Femur (tissue), 1 donor: ENCODE measurements at places on chromosomes 5 and 9.
A peak's percentile ranks its signal among the peaks of the same experiment; 100 is the strongest.

DNA sequence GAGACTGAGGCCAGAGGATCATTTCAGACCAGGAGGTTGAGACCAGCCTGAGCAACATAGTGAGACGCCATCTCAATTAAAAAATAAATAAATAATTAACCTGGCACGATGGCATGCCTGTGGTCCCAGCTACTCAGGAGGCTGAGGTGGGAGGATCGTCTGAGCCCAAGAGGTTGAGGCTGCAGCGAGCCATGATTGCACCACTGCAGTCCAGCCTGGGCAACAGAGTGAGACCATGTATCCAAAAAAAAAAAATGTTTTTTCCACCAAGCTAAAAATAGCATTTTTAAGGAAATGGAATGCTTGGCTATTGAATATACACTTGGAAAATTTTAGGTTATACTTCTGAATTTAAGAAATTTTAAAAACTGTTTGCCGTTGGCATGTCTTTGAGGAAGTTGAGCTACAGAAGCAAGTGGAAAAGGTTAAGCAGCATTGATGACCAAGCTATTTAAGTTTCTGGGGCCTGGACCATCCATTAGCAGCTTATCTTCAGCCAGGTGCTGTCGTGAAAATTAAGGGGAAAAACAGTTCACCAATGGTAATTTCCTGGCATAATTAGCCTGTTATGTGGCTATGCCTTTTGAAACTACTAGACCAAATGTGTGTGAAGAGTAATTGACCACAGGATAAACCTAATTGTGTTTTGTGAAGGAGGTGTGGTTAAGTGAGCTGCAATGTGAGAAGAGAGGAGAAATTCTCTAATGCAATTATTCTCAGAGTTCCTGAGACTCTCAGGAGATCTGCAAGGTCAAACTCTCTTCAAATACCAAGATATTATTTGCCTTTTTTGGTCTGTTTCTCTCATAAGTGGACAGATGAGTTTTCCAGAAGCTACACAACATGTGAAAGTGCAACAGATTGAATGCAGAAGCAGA, 21.0 kb downstream of the F2R start:
- DNase-seq, result no peak

DNA sequence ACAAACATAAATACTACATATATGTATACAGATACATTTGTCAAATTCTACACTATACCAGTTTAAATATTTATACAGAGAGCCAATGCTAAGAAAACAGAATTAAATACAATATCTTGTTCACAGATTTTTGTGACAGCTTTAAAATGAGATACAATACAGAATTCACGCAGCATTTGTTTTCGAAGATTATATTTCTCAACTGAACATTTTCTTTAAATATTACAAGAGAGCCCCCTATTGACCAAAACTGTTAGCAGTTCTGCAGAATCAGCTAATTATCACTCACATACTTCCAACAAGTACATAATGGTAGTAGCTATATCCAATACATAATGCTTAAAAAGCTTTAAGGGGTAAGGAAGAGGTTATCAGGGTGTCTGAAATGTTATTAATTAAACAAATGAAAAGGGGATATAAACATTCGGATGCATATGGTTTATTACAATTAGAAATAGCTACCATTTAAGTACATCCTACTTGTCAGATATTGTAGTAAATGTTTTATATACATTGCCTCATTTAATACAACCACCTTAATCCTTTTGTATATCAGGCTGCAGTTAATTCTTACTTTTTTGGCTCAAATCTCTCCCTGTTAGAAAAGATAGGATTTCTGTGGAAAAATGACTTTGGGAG, 31.7 kb downstream of the ZDHHC21 start:
- no peak for DNase-seq

GRCh38 chr9:2477755-2478154, 143.8 kb upstream of the VLDLR start:
- DNase-seq, result no peak

GRCh38 chr9:135340726-135341475, 138.7 kb upstream of the PPP1R26 start:
- DNase-seq, result no peak

- DNase-seq, result no peak
Observed at GRCh38 chr5:18220631-18221030, 586.4 kb downstream of the TAF11L14 start.

DNA sequence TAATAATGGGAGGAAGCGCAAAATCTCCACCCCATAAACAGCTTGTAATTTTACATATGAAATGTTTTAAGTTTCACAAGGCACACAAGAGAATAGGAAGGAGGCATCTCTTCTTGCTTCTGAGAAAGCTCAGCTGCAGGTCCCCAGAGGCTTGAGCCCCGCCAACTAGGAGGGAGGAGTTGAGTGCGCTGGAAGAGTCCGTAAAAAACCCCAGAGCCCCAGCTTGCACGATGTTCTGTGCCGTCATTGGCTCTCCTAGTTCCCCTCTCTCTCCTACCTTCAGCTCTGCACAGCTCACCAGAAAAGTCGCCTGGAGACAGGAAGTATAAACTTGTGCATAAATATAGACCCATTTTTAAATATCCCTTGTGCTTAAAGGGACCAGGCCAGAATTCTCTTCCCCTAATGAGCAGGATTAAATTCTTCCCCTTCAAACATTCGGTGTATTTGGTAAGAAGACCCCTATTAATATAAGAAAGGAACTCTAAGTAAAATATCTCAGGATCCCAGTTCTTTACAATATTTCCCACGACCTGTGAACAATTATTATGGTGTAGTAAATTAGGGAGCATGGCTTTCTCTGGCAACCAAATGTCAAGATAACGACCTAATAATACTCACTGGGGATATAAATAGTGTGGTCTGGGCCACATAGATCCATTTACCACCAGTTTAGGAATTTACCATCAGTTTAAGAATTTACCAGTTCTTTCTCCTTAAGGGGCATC, 13.7 kb downstream of the GLRX start:
- peak; percentile 91 for DNase-seq

DNA sequence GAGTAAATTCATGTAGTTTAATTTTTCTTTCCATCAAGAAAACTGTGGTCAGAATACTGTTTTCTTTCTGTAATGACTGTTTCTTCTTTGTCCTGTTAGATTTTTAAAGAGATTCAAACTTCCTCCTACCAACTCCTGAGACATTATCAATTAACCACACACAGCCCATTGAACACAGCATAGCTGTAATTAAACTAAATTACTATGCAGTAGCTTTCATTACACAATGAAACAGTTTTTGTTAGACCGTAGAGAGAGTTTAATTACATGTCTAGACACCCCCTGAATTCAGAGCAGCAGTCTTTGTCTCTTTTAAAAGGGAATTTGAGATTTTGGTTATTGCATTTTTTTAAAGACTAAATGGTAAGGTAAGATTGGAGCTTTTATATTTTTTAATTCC, 77.5 kb downstream of the STARD4 start:
- no peak for DNase-seq

DNA sequence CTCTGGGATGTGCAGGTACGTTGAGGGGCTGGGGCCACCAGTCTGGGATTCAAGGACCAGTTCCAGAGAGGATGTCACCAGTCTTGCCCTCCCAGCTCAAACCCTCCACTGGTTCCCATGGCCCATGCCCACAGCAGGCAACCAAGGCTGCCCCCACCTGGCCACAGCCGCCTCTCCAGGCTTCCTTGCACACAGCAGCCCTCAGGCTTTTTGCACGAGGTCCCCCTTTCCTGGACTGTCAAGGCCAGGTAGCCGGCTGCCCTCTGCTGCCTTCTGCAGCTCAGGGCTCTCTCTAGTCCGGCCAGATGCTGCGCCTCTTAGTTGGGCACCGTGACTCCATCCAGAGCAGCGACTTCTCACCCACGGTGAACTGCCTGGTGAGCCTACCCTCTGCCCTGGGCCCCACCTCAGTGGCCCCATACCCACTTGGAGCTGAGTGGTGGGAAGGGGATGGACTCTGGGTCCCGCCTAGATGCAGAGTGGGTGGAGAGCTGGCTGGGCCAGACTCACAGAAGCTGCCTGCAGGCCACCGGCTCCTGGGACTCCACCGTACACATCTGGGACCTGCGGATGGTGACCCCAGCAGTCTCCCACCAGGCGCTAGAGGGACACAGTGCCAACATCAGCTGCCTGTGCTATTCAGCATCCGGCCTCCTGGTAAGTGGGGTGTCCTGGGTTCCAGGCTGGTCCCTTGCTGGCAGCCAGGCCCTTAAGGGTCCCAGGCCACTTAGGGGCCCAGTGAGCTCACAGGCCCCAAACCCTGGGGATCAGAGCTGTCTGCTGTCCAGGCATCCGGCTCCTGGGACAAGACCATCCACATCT, 2.9 kb downstream of the WDR38 start:
- DNase-seq, result no peak

GRCh38 chr5:154189819-154190594, 526 bp upstream of the GALNT10 start:
- DNase-seq, result peak; percentile 88

DNA sequence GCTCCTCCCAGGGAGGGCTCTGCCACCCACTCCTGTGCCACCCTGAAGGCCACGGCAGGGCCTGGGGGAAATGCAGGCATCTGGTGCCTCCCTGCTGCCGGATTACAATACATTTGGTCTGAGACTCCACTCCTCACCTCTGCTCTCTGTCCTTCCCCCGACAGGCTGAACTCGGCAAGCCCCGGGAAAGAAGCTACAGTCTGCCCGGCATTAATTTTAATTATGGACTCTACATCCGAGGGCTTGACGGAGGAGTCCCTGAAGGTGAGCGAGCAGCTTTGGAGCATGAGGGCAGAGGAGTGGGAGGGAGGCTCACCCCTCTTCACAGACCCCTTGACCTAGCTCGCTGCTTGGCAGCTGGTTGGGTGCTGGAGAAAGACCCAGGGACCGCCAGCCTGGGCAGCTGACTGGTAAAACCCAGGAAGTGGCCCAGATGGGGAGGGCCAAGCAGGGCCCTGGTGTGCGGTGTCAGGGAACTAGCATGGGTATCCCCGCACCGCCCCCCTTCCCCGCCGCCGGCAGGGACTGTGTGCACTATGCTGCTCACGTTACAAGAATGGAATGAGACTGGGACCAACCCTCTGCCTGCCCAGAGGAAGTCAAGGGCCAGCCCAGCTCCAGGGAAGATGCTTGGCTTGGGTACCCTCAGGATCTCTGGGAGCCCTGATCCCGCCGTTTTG, 83.7 kb upstream of the BARHL1 start:
- no peak for DNase-seq

GRCh38 chr9:79166005-79166404, 405.8 kb upstream of the TLE4 start:
- no peak for DNase-seq

GRCh38 chr5:80259511-80260203, 3.8 kb upstream of the SERINC5 start:
- no peak for DNase-seq

DNA sequence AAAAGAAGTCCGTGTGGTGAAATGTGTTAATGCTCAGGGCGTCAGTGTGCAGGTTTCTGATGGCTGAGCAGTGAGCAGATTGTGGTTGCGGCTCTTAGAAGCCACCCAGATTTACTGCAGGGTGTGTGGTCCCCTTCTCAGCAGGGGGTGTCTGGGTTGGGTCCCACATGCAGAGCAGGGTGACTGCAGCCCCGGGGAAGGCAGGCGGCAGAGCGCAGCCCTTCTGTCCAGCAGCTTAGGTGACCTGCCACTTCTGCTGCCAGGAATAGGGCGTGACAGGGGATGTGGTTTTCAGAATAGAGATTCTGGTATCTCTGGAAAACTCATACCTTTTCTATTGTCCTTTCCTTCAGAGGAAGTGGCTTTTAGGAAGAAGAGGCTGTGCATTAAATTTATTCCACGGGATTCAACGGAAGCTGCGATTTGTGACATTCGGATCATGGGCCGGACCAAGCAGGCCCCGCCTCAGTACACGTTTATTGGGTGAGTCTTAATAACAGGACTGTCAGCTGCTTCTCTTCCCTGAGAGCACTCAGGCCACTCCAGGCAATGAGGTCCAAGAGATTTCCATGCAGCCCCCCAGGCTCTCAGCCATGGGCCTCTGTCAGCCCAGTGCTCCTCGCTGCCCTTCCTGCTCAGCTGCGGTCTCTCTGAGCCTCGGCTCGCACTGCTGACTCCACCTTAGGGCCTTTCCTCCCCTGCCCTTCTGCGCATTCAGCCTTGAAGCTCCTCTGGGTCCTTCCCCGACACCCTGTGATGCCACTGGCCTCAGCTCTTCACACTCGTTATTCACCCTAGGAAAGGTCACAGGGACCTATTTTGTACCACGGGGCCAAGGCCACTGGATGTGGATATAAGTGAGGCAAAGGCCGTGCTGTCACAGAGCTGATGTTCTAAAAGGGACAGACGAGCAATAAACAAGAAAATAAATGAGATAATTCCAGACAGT, 65.4 kb downstream of the MVB12B start:
- no peak for DNase-seq

GRCh38 chr9:135960411-135961276, 529 bp downstream of the UBAC1 start:
- DNase-seq, result no peak

DNA sequence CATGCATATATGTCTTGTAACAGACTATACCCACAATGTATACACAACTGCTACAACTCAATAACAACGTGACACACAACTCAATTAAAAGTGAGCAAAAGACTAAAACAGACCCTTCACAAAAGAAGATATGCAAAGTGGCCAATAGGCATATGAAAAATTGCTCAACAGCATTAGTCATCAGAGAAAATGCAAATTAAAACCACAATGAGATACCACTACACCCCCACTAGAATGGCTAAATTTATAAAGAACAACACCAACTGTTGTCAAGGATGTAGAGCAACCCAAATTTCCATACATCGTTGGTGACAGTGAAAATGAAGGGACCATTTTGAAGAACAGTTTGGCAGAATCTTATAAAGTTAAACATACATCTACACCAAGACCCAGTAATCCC, 38.9 kb downstream of the GABRB2 start:
- no peak for DNase-seq

- DNase-seq, result no peak
Observed at GRCh38 chr5:75482482-75482881, 28.9 kb downstream of the CERT1 start.

DNA sequence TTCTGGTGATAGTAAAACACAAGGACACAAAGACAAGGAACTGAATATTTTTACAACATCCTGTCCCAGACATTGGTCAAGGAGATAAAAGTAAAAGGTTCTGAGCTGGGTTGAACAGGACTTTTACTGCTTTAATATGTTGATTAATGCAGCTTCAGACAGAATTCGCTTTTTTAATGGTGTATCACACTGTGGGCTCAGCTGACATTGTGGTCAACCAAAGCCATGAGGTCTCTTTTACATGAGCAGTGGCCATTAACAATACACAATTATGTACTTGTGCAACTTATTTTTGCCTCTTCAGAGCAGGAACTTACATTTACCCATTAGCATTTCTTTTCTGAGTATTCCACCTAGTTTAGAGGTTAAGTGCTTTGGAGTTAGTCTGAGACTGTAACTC, 22.8 kb upstream of the ERBIN start:
- no peak for DNase-seq

DNA sequence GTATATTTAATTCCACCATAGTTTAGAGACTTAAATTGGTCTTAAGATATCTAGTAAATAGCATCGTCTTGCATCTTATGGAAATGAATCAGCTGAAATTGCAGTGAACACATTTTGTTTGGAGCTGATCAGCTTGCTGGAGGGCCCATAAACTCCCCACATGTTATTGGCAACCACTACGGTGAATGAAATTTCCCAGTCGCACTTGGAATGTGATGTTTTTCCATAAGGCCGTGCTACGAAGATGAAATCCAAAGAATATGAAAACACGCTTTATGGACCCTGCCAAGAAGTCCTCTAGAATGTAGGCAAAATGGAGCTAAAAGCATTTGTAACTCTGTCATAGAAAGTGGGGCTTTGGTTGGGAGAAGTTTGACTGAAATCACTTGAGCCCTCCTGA, 572.1 kb downstream of the ACTL7B start:
- DNase-seq, result peak; percentile 50
